ENCODE measurements at places on chromosomes 12 and 14.

GRCh38 chr14:71165121-71166031 lies 258.1 kb downstream of the PCNX1 start:
- DNase-seq = no peak

DNA sequence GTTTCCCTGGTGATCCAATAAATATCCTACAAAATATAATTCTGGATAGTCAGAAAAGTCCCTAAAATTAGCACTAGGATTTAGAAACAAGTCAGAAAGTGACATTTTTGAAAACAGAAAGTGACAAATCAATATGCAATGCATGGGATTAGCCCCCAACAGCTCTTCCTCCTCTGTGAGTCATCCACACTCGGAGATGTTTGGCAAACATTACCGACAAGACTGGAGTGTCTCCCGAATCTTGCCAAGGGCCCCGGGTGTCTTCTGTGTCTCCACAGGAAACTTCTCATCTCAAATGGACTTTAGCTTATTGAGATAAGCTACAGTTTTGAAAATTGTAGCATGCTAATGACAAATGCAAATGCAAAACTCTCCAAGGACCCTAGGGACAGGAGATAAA lies 398.9 kb upstream of the CCDC196 start:
- DNase-seq = no peak

- no peak for DNase-seq
Observed at GRCh38 chr12:57181561-57182155, 34.2 kb upstream of the LRP1-AS start.

- DNase-seq = no peak
Observed at GRCh38 chr14:31867570-31867969, 209.5 kb upstream of the ARHGAP5 start.

GRCh38 chr12:108642269-108642870 lies 8.7 kb upstream of the SELPLG start:
- peak; percentile 65 for DNase-seq

GRCh38 chr14:50397390-50398188 lies 908 bp upstream of the CDKL1 start:
- DNase-seq = peak; percentile 56

DNA sequence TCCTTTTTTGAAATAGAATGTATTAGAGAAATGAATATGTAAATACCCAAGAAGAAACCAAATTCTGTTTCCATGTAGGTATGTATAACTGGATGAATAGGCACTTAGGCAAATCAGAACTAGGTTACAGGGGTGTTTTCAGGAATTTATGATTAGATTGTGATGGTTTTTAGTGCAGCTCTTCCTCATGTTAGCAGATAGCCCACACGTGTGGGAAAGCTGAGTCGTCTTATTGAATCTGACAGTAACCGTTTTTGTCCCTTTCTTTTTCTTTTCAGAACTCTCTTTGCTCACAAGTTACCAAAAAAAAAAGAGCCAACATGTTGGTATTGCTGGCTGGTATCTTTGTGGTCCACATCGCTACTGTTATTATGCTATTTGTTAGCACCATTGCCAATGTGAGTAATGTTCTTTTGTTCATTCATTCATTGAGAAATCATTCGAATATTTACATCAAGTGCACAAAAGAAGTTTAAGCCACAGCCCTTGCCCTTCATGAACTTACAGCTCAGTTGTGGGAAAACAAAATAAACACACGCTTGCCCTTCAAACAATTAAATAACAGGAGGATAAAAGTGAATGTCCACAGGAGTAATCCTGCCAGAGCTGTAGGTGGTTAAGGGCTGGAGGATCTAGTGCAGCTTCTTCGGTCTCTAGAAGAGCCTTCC lies 14.8 kb downstream of the EMP1 start:
- DNase-seq = no peak

- no peak for DNase-seq
Observed at GRCh38 chr12:116436561-116437249, 122.5 kb upstream of the MAP1LC3B2 start.

- DNase-seq = no peak
Observed at GRCh38 chr14:42424501-42424900, 817.8 kb downstream of the LRFN5 start.

- no peak for DNase-seq
Observed at GRCh38 chr14:23538785-23539184, 12.8 kb downstream of the ZFHX2 start.

- no peak for DNase-seq
Observed at GRCh38 chr12:91327889-91328288, 145.3 kb upstream of the DCN start.

DNA sequence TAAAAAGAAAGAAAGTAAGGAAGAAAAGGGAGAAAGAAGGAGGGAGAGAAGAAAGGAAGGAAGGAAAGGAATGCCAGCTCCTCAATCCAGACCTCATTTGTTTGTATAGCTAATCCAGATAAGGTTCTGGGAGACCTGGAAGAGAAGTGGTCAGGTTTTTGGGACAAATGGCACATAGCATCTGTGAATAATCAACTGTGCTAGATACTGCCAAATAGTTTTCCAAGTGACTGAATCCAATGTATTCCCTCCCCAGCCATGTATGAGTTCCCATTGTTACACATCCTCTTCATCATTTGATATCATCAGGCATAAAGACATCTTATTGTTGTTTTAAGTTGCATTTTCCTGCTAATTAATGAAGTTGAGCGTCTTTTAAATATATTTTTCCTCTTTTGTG lies 18.6 kb upstream of the PTGR2 start:
- DNase-seq = no peak

DNA sequence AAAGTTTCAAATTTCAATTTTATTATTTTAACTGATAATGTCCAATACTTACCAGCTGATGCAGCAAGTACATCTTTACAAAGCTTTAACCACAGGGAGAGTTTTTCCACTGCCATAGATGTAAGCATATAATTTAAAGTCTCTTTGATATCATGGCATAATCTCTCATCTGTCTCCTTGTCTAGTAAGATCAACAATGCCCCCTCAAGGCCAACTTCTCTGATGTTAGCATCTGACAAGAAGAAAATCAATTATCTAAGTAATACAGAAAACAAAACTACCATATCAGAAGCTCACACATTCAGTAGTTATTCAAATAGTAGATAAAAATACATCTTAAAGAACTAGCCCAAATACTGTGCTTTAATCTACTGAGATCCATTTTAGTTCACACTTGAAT lies 94.2 kb downstream of the HEATR5A start:
- DNase-seq = no peak

GRCh38 chr14:65214741-65215140 lies 112.4 kb upstream of the MAX start:
- DNase-seq = no peak

DNA sequence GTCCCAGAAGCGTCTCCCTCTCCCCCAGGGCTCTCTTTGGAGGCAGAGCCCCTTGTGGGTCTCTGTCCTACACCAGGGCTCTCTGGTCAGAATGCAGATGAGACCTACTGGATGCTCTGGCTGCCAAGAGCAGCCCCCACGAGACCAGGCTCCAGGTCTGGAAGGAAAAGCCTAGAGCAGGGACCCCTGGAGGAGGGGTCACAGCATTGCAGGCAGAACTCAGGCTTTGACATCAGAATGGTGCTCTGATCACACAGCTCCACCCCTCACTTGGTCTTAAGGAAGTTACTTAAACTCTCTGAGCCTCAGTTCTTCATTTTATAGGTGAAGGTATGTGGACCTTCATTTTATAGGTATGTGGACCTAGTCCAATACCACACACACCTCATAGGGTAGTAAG lies 83.1 kb downstream of the ARL6IP4 start:
- no peak for DNase-seq

GRCh38 chr12:107523775-107524535 lies 161.6 kb upstream of the PWP1 start:
- no peak for DNase-seq

GRCh38 chr12:58106195-58106594 lies 164.8 kb downstream of the ATP23 start:
- DNase-seq = no peak

GRCh38 chr14:85536833-85537190 lies 6.9 kb downstream of the FLRT2 start:
- no peak for DNase-seq

GRCh38 chr12:120366845-120367232 lies 2.1 kb downstream of the MSI1 start:
- no peak for DNase-seq
